NCI-H524 treated with DMSO at 0.1 percent for 48 hours (cell line): ENCODE measurements at places on chromosomes 6 and 20.

GRCh38 chr6:106918115-106918514 lies 56.4 kb downstream of the CD24 start:
- peak; percentile 75 for DNase-seq

- DNase-seq: no peak
These were observed 21.1 kb downstream of the STX11 start for GRCh38 chr6:144171406-144171805.

DNA sequence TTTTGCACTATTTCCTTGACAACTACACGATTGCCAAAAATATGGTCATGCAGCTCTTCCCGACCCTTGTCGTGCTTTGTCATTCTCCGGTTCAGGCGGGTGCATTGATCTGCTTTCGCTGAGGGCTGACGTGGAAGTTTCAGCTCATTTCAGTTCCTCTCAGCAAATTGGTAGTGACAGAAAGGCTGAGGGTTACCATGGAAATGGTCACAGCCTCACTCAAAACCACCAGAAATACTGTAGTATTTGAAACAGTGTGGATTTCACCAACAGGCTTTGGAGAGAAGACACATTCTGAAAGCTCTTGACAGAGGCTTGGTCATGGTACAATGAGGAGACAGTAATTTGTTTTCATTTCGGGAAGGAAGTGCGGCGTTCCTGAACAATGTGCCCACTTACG lies 99.7 kb upstream of the EXOC2 start:
- no peak for DNase-seq

DNA sequence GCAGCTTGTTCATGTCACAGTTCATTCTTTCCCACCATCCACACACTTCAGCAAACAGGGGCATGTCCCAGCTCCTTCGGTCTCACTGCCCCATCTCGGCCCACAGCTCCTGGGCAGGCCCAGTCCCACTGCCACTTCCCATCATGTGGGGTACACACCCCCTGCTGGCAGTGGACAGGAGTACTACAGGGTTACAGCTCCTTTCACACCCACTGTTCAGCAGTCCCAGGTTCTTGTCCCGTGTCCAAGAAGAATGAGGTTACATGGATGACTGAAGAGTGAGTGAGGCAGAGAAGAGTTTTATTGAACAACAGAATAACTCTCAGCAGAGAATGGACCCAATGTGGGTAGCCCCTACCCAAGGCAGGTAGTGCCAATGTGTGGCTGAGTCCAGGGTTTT lies 77.8 kb upstream of the SMLR1 start:
- DNase-seq: no peak

DNA sequence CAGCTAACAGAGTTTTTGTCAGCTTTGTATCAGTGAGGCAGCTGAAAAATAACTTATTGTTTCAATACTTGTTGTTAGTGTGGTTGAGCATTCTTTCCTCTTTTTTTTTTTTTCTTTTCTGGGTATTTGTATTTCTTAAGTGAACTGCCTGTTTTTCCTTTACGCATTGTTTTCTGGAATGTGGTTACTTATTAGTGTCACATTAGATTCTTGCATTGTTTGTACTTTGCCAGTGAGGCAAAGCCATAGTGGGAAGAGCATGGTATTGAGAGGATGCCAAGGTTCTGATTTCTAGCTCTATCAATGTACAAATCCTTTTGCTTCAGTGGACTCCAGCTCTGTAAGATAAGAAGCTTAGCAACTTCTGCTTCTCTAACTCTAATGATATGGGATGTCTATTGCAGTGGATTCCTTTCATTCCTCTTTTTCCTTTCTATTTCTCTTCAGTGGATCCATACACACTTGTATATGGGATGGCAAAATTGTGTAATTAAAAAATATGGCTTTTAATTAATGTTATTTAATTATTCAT lies 3.9 kb downstream of the CDKAL1 start:
- DNase-seq: no peak

DNA sequence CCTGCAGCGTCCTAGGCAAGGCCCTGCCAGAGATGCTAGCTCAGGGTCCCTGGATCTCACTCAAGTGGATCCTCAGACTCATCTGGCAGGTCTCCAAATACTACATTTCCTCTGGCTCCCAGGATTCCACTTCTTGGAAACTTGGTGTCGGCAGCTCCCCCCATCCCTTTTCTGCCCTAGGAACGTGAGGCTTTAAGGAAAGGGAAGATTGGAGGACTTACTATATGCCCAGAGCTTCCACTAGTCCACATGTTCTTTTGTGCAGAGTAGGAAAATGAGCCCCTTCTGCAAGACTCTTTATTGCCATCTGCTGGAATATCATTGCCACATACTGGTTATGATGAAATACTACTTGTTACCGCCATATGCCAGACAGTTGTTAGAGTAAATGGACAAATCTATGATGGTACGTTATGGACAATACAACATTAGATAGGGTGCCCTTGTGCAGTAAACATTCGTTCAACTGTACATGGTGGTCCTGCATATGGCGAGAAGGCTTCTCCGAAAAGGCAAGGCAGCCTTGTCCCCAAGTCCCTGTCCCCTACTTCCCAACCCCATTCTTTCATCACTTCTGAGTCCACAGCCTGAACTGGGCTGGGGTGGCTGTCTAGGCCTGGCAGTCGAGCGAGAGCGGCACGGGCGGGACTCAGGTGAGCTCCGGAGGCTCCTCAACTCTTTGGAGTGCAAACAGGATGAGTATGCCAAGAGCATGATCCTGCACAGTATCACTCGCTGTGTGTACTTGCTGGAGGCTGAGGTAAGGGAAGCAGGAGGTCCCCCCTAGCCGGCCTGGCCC lies 780 bp downstream of the ARMC12 start:
- DNase-seq: peak; percentile 71

DNA sequence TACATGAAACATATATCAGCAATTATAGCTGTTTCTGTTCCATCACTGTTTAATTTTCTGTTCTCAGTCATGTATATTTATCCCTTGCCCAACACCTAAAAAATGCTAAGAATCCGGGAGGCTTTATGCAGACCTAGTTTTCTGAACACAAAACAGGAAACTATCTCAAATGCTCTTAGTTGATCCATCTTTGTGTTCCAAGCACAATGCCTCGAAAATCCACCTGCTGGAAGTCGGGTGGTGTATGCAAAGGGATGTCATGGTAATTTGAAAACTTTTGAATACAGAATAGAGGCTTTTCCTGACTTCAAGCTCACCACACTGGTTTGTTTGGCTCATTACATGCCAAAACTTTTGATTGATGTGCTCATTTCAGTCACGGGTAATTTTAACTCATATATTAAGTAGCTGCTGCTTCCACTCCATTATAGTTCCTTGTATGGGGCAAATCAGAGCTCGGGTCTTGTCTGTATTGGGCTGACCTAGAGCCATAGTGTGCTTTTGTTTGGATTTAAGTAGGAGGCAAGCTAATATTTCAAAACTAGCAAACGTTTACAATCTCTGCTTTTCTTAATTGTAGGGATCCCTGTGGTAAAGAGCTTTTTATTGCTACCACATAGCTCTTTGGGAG lies 646.5 kb upstream of the EPHA7 start:
- DNase-seq: no peak

DNA sequence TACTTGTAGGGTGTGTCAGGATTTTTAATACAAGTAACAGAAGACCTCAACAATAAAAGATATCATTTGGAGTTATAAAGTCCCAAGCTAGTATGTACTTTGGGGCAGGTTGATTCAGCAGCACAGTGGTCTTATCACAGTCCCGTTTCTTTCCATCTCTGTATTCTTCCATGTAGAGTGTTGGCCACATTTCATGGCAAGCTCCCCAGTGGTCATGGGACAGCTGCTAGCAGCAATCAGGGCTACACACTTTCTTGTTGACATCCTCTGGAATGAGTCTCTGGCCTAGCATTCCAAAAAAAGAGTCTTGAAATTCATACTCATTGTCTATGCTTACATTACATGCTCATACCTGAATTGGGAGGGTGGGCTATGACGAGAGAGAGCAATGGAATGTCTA lies 53.2 kb downstream of the SOBP start:
- DNase-seq: no peak

GRCh38 chr6:56715741-56716140 lies 73.1 kb upstream of the DST start:
- peak; percentile 73 for DNase-seq

GRCh38 chr6:84643778-84644177 lies 120.6 kb downstream of the TBX18 start:
- no peak for DNase-seq

GRCh38 chr6:128305228-128305627 lies 215.2 kb downstream of the PTPRK start:
- DNase-seq: no peak
